ENCODE measurements at places on chromosomes 7 and 10.

DNA sequence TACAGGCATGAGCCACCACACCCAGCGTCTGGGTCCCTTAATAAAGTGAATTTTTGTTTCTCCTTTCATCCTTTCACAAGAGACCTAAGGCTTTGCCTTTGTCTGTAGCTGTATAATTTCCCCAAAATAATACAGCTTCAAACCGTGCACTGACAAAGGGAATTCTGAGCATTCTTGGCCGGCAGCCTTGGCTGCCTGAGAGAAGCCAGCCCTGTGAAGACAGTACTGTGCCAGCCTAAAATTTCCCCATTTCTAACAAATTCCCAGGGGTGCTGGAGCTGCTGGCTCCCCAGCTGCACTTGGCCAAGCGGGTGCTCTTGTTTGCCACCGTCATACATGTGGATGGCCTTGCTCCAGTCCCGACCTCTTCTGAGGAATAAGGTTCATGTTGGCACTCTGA is 106.2 kb downstream of the ZMYND11 start:
- no peak for DNase-seq

- DNase-seq: no peak
Observed at GRCh38 chr10:65528986-65529385, 1396.8 kb upstream of the LRRTM3 start.

DNA sequence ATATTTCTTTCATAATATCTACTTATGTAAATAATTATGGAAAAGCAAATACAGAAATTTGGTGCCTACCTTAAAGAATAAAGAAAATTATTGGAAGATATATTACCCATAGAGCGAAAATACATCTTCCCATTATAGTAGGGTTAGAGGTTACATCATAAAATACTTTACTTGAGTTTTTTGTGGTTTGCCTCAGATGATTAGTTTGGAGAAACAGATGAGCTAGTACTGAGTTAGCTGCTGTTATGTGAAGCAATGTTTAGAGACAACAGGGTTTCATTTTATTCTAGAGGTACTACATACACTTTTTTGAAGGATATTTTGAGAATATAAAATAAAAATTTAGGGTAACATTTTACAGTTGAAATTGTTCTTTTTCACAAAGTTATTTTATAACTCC is 2.9 kb upstream of the MLLT10 start:
- no peak for DNase-seq

DNA sequence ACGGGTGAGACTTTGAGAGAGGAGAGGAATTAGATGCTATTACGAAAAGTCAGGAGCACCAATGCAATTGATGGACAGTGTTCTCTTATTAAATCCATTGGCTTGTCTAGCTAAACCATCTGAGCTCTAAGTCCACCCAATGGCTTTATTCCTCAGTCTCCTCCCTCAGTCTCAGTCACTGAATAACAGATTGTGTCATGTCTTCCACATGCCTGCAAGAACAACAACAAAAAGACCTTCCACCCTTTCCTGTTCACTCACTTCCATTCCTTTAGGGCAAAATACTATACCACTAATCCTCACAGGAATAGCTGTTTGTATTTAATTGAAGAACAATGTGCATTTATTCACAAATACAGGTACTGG is 154.8 kb upstream of the LAMB4 start:
- no peak for DNase-seq

DNA sequence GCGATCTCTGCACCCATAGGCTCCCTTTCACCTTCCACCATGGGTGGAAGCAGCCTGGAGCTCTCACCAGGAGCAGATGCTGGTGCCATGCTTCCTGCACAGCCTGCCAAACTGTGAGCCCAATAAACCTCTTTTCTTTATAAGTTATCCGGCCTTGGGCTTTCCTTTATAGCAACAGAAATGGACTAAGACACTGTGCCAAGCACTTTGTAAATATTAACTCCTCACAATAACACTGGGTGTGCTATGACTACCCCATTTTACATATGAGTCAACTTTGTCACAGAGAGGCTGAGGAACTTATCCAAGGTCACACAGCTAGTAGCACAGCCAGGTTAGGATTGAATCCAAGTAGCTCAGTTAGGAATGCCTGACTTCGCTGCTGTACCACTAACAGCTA is 79.7 kb upstream of the KCNMA1 start:
- no peak for DNase-seq

- peak; percentile 36 for DNase-seq
Observed at GRCh38 chr7:16644636-16645592, 640 bp downstream of the ANKMY2 start.

DNA sequence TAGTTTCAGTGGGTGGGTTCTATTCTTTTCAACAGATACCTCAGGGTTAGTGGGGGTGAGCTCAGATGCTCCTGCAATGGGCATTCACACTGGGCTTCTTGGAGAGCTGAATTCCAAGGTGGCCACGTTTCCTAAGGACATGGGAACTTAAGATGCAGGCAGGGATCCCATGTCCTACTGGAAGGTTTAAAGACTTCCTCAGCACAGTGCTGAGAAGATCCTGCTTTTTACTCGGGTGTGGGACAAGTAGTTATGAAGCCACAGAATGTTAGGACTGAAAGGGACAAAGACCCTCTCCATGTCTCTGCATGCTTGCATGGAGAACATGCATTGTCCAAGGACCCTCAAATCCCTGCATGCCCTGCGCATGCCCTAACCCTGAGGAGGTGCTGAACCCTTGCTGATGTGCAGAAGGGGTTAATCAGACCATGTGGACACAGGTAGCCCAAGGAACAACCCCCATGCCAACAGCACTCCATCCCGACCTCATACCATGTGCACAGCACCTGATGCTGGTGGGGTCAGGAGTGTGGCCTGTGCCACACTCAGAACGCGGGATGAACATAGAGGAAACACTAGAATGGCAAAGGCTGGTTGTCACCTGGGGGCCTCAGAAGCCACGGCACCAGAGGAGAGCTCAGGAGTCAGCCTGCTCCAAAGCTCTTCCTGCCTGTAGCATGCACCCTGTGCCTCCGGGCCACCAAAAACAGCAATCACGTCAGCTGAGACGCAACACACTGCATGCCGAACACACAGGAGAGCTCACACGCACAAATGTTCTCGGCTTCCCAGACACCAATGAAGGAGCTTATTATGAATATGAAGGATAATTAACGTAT is 15.2 kb downstream of the IL2RA start:
- DNase-seq: no peak

DNA sequence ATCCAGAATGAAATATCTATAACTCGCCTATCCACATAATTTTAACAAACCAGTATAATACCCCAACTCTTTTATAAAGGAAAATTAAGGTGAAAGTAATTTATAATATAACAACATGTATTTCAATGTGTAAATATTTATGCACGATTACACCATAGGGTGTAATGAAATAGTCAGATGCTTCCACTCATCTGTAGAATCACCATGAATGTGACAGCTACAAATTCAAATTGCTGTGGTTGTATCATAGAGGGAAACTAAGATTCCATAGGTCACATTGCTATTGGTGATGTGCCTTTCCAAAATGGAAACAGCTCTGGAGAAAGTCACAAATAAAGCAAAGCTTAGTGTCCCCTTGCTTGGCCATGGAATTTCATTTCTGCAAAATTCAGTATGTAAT is 95.7 kb downstream of the CPED1 start:
- DNase-seq: no peak

DNA sequence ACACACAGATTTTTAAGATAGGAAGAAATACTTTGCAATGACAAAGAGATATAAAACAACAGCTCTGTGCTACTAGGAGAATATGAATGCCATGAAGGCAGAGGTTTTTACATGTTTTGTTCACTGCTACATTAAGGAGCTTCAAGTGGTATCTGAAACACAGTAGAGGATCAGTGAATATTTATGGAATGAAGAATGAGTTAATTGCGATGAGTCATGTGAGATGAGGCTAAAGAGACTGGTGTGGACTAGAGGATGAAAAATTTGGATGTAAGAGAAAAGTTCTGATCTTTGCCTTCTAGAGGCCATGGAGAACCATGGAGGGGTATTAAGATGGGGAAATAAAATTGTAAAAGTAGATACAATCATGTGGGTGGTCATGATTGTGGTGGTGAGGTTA is 434.2 kb downstream of the PHTF2 start:
- DNase-seq: no peak

- no peak for DNase-seq
Observed at GRCh38 chr10:132556994-132557441, 19.4 kb downstream of the INPP5A start.

- no peak for DNase-seq
Observed at GRCh38 chr7:154837622-154838021, 165.3 kb downstream of the PAXIP1 start.

GRCh38 chr10:133088179-133088955 is 643 bp downstream of the ADGRA1 start:
- DNase-seq: no peak

DNA sequence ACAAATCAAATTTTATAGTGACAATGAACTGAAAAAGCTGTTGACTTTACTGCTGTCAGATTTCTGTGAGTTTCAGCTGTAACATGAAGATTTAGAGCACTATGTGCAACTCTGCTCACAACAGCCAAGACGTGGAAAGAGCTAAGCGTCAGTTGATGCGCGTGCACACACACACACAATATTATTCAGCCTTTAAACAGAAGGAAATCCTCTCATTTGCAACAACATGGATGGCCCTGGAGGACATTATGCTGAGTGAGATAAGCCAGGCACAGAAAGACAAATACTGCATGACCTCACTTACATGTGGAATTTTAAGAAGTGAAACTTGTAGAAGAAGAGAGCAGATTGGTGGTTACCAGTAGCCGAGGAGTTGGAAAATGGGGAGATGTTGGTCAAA is 82.8 kb upstream of the FRMD4A start:
- no peak for DNase-seq

DNA sequence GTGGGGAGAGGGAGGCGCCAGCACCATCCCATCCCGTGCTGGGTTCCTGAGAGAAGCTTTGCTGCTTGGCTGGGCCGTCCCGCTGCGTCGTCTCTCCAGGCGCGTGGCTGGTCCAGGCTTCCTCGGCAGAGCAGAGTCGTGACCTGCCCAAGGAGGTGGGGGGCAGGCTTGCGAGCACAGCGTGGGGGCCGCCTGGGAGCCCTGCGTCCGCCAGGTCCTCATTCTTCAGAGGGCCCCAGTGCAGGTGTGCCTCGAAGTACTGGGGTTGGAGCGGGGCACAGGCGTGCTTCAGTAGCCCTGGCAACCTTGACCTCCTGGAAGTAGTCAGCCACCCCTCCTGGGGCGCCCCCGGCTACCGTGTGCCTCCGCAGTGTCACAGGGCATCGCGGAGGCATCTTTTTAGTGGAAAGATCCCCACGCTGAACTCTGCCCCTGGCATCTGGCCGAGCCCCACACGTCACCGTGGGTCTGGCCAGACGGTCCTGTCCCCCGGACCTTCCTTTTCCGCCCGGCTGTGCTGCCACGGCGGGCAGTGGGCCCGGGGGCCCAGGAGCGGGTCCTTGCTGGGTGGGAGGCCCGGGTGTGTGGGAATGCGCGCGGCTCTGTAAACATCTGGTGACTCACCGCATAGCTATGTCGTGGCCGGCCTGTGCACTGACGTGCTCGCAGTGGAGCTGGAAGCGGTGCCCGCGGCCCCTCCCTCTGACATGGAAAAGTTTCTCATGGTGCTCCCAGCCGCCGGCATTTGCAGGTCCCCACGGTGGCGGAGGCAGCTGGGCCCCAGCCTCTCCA is 6.4 kb downstream of the MAFK start:
- no peak for DNase-seq

DNA sequence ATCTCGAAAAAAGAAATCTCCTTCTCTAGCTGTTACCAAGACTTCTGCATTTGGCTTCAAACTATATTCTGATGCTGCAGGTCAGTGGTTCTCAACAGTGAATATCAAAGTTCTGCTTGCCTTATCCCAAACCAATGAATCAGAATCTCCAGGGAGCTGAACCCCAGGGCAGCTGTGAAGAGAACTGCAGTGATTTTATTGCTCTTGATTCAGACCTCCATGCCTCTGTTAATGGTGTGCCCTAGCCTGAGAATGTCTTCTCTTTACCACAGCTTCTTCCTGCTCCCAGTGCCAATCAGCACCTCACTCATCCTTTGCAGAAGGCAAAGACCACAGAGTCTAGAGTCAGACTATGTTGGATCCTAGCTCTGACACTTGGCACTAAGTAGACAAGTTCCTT is 46.2 kb upstream of the MRLN start:
- DNase-seq: no peak

DNA sequence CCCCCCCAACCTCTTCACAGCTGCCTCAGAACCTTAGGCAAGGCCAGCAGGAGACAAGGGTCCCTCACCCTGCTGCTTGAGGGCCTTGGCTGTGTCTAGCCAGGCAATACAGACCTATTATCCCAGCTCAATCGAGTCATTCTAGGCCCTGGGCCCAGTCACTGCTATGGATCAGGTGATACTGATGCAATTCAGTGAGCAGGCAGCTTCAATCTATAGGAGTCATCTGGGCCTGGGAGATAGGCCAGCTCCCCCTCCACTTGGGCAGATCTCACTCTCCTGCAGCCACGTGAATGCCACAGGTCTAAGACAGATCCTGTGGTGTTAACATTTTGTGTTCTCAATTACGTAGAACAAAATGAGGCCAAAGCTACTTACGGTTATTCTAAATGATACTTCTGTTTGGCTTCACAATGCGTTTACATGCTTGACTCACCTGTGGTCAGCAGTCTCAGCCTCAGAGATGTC is 68.0 kb upstream of the LRRC4 start:
- no peak for DNase-seq

GRCh38 chr10:3140280-3140679 is 32.3 kb downstream of the PITRM1 start:
- DNase-seq: no peak

GRCh38 chr10:21927631-21928353 is 75.7 kb downstream of the DNAJC1 start:
- DNase-seq: no peak

GRCh38 chr10:103215601-103216000 is 22.5 kb upstream of the NT5C2 start:
- DNase-seq: no peak
